D721Med (cell line): ENCODE measurements at places on chromosomes 12 and 14.

DNA sequence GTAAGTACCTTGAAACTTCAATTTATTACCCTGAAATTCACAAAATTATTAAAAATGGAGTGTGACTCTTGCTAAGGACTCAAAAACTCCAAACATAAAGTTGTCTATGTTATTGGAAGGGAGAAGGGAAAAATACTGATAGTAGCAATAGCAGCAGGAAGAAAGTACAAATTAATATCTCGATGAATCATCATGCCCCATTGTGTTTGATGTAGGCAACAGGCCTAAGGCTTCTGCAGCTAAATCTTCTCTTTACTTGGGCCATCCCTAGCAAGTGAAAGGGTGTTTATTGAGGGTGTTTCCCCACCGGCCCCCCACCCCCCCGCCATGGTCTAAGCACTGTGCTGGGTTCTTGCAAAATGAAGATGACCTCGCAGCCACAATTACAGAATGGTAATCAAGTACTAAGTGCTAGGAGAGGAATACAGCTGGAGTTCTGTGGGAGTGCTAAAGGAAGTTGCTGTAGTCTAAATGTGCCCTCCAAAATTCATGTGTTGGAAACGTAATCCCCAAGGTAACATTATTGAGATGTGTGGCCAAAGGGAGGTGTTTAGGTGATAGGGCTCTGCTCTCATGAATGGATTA lies 76.5 kb downstream of the SNAPC1 start:
- no peak for DNase-seq

- DNase-seq = no peak
Observed at GRCh38 chr14:95331708-95332408, 12.2 kb upstream of the CLMN start.

GRCh38 chr12:52906191-52906601 lies 1.3 kb upstream of the KRT8 start:
- no peak for DNase-seq

DNA sequence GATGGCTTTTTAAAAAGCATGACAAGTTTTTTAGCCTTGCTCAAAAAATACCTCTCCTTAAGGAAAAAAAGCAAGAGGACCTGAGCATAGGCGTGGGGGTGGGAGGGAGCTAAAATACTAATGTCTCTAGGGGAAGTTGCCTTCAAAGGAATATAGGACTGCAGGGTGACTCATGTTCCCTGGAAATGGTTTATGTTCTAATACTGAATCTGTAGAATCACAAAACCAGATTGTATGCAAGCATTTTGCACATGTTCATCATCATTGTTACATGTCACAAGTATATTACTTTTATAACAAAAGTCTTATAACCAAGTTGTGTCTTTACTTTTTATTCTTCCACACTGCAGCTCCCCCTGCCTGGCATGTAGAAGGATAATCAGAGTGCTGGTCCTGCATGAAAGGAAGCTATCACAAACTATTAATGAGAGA lies 36.6 kb downstream of the GPR135 start:
- DNase-seq = no peak

DNA sequence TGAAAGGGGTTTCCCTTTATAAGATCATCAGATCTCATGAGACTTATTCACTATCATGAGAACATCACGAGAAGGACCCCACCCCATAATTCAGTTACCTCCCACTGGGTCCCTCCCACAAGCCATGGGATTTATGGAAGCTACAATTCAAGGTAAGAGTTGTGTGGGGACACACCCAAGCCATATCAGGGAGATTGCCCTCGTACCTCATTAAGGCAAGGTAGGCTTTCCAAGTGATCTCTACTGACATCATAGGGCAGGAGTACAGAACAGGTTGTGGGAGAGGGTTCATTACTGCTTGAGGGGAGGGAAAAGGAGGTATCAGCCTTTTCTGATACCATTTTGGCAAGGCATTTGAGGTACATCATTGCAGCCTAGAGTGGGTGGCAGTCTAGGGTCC lies 524.6 kb downstream of the PRKD1 start:
- no peak for DNase-seq

DNA sequence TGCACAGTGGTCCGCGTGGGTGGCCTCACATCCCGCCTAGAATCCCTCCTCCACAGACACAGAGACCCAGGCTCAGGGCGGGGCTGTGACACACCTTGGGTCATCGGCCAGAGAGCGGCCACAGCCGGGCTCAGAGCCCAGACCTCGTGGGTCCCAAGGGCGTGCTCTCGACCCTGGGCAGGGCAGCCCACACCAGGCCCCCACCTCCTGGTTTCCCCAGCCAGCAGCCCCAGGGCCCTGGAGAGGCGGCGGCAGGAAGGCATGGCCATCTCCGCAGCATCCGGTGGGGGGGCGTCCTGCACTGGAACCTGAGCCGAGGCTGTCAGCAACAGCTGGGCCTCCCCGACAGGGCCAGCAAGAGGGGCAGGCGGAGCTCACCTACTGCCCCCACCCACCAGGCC lies 15.2 kb downstream of the JAG2 start:
- no peak for DNase-seq

DNA sequence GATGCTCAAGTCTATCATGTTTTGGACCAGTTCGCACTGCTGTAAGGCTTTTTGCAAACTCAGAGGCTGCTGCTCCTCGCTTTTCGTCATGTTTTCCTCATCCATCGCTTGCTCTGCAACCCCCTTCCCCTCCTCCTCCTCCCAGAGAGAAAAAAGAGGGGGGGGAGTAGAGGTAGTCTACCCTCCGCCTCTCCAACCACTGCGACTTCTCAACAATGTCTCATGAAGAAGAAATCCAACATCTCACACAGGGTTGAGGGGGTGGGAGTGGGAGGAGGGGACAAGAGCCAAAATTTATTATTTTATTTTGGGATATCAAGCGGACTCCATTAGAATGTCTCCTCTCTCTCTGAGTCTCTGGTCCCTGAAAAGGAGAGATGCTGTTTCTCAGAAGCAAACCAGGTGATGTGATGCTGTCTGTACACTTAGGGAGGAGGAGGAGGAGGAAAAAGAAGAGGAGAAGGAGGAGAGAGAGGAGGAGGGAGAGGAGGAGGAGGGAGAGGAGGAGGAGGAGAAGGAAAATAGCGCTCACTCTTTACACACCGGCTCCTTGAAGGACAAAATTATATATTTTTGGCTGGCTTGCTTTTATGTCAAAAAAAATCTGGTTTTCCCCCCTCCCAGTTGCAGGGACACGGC lies 520 bp downstream of the KSR2 start:
- DNase-seq = no peak

DNA sequence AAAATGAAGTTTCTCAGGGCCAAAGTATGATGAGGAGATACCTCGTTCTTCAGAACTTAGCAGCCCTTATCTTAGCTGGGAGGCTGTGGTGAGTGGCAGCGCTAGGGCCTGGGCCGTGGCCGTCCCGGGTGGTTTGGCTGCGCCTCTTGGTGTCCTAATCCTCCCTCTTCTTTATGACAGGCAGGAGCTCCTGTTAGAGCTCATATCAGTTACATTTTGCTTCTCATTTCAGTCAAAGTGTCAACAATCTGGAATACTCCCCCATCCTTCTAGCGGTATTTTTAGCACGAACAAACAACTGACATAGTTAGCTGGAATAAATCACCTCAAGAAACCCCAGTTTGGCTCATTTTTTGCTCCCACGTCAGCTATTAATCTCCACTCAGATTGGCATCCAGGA lies 188.8 kb downstream of the TTC7B start:
- DNase-seq = no peak

GRCh38 chr12:106147956-106148355 lies 9.2 kb upstream of the NUAK1 start:
- no peak for DNase-seq

- DNase-seq = no peak
Observed at GRCh38 chr12:76548222-76548837, 11.2 kb downstream of the OSBPL8 start.

GRCh38 chr12:93126069-93126474 lies 197.0 kb upstream of the EEA1 start:
- DNase-seq = no peak

GRCh38 chr12:129312048-129312447 lies 458.8 kb downstream of the GLT1D1 start:
- DNase-seq = no peak

- DNase-seq = no peak
Observed at GRCh38 chr14:22410497-22410896, 178.5 kb downstream of the DAD1 start.

DNA sequence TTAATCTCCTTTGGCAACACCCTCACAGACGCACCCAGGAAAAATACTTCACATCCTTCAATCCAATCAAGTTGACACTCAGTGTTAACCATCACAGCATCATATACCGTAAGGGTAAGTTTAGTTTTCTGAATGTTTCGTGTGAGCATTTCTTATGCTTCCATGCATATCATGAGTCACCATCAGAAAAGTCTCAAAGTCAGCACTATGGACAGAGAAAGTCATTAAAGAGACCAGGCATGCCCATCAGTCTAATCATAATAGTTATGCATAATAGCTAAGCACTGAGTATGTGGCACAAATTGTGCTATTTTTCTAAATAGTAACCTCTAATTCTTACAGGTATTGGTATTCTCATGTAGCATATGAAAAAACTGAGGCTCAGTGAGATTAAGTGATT lies 158.8 kb upstream of the PRMT8 start:
- DNase-seq = no peak

DNA sequence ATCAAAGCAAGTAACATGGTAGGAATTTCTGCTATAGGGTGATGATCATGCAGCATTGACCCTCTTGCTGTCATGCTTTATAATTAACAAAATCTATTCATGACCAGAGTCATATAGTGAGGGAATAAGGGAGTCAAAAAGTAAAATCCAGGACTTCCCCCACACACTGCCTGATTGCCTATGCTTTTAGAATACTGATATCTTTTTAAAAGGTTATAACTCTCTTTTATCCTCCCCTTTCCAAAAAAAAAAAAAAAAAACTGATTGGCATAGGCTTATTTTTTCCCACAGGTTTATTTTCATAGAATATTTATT lies 51.4 kb downstream of the ZFP36L1 start:
- no peak for DNase-seq
